ENCODE measurements at places on chromosomes 4 and X.
A peak's percentile ranks its signal among the peaks of the same experiment; 100 is the strongest.

GRCh38 chr4:123102897-123103471, 180.6 kb upstream of the NUDT6 start:
- DNase-seq, result peak; percentile 62

DNA sequence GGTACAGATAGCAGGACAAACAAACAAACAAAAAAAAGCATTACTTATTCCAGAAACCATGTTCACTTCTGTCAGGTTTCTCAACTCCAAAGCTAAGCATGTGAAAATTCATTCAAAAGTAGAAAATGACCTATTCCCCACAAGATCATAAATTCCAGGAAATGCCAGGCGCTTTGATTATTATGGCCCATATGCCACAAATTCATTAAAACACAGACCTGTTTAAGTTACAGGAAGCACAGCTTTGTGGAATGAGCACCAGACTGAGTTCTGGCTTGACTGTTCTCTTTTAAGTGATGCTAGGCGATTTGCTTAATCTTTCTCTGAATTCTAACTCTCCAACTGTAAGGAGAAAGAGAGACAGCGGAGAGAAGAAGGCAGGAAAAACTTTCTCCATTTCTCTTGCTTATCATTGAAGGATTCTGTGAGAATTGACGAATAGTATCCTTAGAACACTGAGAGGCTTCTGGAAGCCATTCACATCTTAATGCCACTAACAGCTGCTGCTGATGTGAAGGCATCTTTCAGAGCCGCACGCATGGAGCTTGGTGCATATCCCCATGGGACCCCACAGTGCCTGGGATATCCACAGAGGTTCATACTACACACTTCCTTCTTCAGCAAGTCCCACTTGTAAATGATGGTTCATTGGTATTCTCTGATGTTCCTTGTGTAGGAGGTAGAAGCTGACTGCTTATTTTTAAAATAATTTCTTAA, 138.0 kb downstream of the ZNF674 start:
- DNase-seq, result peak; percentile 16

- DNase-seq, result peak; percentile 17
Measured at GRCh38 chrX:132442691-132443090, 46.1 kb downstream of the MBNL3 start.

DNA sequence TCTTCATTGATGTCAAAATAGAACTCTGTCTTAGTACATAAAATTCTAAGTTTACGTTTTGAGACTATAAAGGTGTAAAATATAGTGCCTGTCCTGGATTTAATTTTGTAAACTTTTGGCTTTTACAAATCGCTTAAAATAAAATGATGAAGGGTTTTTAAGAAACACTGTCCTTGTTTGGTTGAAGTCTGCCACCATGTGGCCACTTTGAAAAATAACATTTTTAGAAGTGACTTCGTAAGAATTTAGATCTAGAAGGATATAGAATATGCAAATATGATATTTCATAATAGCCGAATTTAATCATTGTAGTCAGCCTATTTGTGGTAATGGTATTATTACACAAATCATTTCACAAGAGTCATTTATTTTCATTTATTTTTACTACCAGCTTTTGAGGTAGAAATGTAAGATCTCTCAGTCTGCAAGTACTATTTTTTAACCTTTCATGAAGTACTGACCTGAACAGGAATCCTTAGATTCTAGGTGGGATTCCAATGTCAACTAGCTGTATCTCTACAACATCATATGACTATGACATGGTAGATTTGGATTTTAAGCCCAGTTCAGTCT, 31.0 kb upstream of the FAT4 start:
- peak; percentile 33 for DNase-seq

GRCh38 chr4:96052827-96053226, 212.9 kb downstream of the PDHA2 start:
- peak; percentile 0 for DNase-seq

GRCh38 chr4:1206299-1207156, 34.1 kb upstream of the SPON2 start:
- DNase-seq, result no peak

DNA sequence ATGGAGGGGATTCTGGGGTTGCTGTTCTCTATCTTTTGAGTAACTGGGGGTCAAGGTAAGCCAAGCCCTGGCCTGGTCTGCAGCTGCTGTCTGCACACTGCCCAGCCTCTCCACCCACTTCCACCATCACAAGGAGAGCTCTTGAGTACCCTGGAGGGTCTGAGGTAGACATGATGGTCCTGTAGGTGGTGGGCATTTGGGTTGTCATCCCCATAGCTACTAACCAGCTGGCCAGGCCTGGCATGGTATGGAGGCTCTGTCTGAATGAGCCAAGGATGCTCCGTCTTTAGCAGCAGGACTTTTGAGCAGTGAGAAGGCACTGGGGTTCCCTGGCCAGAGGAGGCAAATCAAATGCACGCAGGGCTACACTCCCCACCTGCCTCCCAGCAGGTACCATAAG, 82.7 kb downstream of the NHSL2 start:
- no peak for DNase-seq

DNA sequence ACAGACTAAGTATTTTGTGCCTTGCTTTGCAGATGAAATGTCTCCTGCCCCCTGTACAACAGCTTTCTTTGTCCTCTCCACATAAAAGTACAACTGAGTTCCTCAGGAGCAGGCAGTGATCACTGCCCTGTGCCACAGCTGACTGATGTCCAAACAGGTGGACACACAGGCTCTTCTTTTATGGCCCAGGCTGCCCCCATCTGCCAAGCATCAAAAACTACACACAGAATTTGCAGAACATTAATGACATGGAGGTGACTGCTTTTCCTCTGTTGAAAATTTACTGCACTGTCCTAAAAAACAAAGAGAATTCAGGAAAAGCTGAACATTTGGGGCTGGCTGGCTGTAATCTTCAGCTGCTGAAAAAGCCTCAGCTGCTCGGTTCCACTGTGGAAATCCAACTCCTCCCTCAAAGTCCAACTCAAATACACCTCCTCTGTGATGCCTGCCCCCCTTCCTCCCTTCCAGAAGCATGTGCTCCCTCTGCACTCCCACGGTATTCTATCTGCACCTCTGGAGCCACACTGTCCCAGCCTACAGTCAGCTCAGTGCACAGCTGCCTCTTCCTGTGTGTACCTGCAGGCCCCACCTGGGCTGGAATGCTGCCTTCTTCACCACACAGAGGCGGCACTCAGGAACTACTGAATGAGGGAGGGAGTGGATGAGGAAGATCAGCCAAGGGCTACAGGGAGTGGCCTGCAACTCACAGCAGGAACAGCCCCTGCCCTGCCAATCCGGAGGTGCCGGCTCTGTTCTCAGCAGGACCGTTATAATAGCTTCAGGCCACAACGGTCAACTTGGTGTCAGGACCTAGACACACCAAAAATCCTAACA, 10.3 kb downstream of the AFAP1 start:
- DNase-seq, result no peak

Measured in fibroblast of skin of right biceps (primary cell).